ENCODE measurements at places on chromosomes 4 and X.
A peak's percentile ranks its signal among the peaks of the same experiment; 100 is the strongest.

GRCh38 chrX:20229155-20229554 lies 37.6 kb downstream of the RPS6KA3 start:
- no peak for DNase-seq

DNA sequence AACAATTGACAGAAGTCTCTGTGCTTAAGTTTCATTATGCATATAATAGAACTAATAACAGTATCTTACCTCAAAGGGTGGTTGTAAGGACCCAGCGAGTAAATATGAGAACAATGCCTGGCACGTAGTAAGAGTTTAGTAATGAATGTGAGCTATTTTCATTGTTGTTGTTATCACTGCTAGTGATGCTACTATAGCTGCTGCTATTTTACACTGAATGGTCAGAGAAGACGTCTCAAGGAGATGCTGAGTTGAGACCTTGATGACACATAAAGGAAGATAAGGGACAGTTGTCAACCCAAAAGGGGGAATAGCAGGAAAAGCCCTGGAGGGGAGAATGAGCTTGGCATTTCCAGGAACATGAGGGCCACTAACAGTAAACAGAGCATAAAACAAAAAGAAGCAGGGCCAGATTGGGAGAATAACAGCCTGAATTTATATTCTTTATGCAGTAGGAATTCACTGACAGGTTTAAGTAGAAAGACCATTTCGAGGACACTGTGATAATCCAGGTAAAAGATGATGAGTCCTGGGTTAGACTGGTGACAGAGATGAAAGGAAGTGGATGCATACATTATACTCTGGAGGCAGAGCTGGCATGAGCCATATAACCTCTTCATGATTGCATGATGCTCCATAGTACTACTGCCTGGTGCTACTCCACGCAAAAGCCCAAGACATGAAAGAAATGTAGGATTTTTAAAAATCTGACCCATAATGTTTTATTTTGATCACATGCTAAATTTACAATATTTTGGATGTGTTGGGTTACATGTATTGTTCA lies 23.1 kb downstream of the ATP8A1 start:
- no peak for DNase-seq

DNA sequence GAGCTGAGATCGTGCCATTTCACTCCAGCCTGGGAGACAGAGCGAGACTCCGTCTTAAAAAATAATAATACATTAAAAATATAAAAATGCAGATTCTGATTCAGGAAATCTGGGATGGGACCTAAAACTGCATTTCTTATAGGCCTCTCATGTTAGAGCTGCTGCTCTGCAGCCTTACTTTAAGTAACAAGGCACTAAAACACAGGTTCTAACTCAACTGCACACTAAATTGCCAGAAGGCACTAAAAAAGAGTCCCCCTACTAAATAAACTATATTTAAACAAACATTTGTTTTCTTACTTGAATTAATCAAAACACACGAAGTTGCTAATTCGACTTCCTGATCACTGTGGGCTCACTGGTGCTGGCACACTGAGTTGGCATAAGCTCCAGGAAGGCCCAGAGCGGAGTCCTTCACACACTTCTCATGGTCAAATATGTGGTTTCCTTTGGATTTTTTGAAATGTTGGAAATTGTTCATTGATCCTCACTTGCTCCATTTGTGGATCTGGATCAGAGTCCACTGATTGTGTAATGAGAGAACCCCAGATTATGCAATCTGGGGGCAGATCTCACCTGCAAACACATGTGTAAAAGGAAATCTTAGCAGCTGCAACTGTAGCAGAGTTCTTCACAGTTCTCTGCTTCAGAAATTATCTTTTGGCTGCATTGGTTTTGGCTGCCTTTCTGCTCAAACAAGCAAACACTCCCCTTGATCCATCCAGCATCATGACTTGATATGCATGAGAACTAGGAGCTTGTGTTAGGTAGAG lies 59.3 kb downstream of the AFF1 start:
- DNase-seq: no peak

- peak; percentile 67 for DNase-seq
Measured at GRCh38 chr4:70559211-70559830, 32.7 kb upstream of the AMBN start.

- DNase-seq: peak; percentile 24
Measured at GRCh38 chr4:142372530-142373260, 473.4 kb downstream of the INPP4B start.

DNA sequence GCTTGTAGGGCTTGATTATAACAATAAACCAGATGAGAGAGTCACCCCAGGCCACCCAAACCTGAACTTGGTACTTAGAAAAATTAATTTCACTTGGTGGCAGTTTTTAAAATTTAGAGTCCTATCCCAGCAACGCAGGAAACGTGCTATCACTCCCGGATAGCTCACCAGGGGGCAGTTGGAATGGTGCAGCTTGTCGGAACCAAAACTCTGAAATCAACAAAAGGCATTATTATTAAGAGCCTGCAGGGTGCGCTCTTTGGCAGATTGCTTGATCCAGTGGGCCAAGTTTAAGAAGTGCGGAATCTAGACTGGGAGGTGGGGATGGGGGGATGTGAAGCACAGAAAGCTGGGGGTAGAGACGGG lies 2.4 kb downstream of the FRAS1 start:
- DNase-seq: peak; percentile 76

Data from ELR (cell line).